ENCODE measurements at places on chromosomes 11 and 22. TPM values are rescaled to one million over a fixed set of nuclear protein-coding genes. Genes with fewer than 3 reads are reported as not detected.

The GVQW3 gene
- not detected for total RNA-seq

The PNPLA5 gene
- total RNA-seq: not detected

The KRTAP5-8 gene
- total RNA-seq: 0.22 TPM

The COX8A gene
- total RNA-seq: 549 TPM

The GGTLC3 gene
- total RNA-seq: not detected

The SLC25A45 gene
- total RNA-seq: 2.7 TPM

The PHOX2A gene
- not detected for total RNA-seq

The C11orf97 gene
- not detected for total RNA-seq

The MPEG1 gene
- 1.2 TPM for total RNA-seq

The PHF21A gene
- 13.8 TPM for total RNA-seq

The TBX1 gene
- total RNA-seq: 4.4 TPM

The ASCL2 gene
- 2.7 TPM for total RNA-seq

The KRTAP5-10 gene
- total RNA-seq: not detected

The OR56A1 gene
- total RNA-seq: not detected

The LRRN4CL gene
- 12.0 TPM for total RNA-seq
